ENCODE measurements at places on chromosomes 2 and 18.

GRCh38 chr18:28485918-28486317 lies 309.0 kb upstream of the CDH2 start:
- DNase-seq, result no peak

GRCh38 chr2:89821455-89821945 lies 1130.0 kb downstream of the RPIA start:
- no peak for DNase-seq

GRCh38 chr2:29010946-29011345 lies 29.8 kb downstream of the TOGARAM2 start:
- peak; percentile 13 for DNase-seq

- DNase-seq, result no peak
These were observed 80.9 kb downstream of the LYPD6B start for GRCh38 chr2:149119368-149119767.

- no peak for DNase-seq
These were observed 67.9 kb upstream of the ST3GAL5 start for GRCh38 chr2:85956646-85957039.

DNA sequence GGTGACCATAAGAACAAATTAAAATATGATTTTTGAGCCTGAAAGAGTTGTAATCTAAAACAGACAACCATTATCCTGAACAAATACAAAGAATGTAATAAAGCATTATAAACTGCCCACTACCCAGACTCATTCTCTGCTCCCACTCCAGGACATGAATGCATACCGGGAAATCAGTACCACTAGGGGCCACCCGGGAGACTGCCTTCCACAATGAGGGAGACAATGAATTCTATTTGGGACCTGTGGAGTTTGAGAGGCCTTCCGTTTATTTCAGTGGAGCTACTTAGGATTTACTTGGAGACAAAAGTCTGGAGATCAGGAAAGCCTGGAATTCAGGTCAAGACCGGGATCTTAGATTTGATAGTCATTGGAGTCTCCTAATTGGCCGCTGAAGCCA lies 50.0 kb downstream of the NAB1 start:
- no peak for DNase-seq

DNA sequence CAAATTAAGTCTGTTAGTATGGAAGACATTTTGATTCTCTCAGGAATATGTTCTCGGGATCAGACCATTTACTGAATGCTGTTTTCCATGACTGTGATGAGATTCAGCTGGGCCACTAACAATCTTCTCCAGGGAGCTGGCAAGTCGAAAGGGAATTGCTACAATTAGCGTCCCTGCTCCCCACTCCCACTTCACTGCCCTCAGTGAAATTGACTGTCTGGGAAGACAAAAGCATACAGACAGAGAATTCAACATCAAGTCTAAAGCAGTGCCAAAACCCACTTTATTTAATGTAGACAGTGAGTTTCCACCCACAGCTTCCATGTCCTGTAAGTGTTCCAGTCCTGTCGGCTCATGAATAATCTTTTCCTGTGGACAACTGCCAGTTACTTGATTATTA lies 34.0 kb upstream of the COL3A1 start:
- DNase-seq, result no peak

DNA sequence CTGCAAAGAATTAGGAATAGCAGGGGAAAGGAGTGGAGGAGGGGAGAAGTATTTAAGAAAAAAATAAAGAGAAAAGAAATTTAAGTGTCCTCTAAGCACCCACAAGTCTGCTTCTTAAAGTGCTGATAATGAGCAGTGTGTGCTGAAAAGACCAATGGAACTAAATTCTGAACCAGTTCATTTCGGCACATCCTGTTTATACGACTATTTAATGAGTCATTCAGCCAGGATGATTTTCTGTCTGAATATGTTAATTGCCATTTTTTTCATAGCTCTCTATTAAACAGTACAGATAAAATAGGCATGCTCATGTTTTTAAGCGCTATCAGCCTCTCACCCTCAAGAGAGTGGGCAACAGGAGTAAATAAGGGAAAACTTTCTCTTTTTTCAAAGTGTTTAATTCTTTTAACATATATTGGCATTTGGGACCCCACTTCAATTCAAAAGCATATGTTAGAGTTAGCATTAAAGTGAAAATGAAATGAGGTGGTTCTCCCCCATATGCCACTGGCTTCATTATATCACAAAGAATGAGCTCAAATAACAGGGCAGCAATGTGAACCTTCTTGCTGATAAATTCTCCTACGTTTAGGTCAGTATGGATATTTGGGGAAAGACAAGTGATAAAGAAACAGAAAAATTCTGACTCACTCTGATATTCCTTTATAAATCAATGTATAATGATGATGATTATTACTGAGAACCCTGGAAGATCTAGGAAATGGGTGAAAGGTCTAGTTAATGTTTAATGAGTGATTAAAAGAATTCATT lies 87.5 kb downstream of the TCF4 start:
- DNase-seq, result no peak

DNA sequence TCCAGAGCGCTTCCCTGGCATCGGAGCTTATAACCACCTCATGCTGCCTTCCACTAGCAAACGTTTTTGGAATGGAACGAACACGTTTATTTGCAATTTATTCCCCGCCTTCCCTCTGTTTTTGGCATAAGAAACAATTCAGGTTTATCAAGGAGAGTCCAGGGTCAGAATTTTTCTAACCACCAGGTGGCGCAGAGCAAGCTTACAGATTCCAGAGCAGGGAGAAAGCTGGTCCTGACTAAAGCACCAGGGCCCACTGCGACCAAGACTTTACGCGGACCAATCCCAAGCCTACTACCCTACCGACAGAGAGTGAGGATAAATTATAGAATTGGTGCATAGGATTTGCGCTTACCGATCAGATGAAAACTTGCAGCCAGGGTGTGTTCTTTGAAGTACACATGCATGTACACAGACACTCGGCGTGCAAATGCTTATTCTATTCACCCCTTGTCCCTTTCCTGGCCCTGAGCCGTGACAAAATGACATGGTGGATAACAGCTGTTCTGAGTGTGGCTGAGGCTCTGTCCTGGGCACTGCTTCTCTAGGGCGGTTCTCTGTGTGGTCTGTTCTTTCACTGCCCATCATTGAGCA lies 34.7 kb downstream of the NAPG start:
- peak; percentile 31 for DNase-seq

DNA sequence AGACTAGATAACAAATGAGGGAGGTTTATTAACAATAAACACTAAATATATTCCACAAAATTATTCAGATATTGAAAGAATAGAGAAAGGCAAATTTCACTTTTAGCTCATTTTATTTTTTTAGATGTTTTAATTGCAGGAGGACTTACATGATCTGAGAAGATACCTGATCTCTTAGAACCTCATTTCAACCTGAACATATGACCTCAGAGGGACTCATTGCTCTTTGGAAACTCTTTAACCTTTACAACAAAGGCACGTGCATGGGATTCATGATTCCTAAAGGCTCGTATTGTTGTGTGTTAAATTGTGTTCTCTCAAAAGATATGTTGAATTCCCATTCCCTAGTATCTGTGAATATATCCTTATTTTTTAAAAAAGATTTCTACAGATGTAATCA lies 35.7 kb upstream of the ITGA4 start:
- DNase-seq, result no peak

DNA sequence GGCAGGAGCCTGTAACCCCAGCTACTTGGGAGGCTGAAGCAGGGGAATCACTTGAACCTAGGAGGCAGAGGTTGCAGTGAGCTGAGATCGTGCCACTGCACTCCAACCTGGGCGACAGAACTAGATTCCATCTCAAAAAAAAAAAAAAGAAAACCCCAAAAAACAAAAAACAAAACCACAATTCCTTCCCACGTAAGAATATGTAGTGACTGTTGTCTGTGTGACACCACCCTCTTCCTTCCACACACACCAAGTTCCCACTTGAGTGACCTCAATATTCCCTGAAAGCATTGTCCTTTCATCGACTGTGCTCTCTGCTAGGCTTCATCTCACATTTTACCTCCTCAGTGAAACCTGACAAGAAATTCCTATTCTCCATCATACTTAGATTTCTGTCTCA lies 8.8 kb upstream of the THADA start:
- no peak for DNase-seq

- DNase-seq, result no peak
These were observed 11.9 kb downstream of the GPN1 start for GRCh38 chr2:27640722-27641245.
